ENCODE measurements at places on chromosomes 1 and 21.

- no peak for DNase-seq
Measured at GRCh38 chr1:242006976-242007375, 8.1 kb upstream of the MAP1LC3C start.

GRCh38 chr21:41965461-41966013 lies 11.7 kb upstream of the C2CD2 start:
- DNase-seq = no peak

GRCh38 chr1:238738892-238739291 lies 647.5 kb upstream of the CHRM3 start:
- DNase-seq = no peak

DNA sequence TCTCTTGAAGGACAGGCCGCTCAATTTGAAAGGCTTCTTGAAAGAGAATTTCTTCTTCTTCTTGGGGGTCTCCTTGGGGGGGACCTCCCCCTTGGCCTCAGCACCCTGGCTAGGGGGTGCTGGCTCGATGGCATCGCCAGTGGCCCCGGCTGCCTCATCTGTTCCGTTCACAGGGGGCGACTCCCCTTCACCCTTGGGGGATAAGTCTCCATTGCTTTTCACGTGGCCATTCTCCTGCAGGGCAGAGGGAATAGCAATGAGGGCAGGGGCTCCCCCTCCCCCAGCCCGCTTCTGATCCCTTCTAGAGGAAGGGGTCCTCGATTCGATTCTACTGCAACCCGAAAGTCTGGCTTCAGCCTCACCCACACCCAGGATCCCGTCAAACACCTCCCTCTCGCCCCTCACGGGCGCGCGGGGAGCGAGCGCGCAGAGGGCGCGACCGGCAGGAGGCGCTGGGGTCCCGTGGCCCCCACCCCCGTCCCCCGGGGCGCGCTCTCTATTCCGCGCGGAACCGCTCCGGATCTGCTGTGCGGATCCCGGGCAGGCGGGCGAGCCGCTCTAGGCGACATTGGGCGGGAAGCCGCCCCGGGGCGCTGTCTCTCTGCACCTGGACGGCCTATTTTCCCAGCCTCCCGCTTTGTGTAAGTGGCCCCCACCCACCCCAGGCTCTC lies 1.0 kb downstream of the MARCKSL1 start:
- no peak for DNase-seq

- DNase-seq = no peak
Measured at GRCh38 chr1:183235503-183235902, 49.4 kb downstream of the LAMC2 start.

DNA sequence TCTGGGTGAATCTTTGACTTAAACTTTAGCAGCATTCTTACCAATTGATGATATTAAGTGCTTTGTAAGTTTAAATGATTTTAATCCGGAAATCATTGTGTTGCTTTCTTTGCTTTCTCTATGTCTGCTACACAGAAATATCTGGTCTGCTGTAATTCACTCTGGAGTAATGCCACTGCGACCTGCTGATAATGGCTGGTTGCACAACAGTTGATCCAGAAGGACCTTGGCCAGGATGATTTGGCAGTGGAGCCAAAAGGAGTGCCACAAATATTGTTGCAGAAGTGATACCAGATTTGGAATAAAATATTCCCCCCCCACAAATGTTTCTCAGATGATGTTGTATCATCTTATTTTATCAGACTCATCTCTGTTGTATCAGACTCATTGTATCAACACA lies 2063.9 kb downstream of the MRPL39 start:
- no peak for DNase-seq
